ENCODE measurements at places on chromosomes 4 and X.
A peak's percentile ranks its signal among the peaks of the same experiment; 100 is the strongest.

DNA sequence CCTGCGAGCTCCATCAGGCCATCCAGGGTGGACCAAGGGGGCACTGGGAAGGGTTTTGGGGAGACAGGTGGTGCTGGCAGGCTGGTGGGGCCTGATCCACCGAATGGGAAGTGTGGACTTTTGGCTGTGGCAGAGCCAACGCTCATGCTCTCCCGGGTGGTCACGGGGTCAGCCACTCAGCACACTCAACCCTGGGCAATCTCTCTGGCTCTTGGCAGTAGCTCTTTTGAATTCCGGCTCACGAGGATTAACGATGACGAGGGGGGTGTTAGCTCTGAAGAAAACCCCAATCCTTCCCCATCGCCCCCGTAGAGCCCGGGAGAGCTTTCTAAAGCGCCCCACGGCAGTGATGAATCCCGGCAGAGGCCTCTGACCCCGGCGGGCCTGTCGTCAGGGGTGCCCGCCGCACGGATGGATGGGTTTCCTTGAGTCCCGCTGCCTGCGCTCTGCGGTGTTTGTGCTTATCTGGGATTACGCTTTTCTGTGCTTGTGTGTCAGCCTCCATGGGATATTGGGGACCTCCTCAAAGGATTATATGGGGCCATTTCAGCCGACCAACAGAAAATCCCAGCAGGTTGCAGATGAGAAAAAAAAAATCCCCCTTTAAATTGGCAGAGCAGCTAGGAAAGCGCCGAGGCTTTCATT lies 156.8 kb upstream of the PSAPL1 start:
- DNase-seq = no peak

GRCh38 chr4:153374442-153374841 lies 30.0 kb downstream of the MND1 start:
- DNase-seq = no peak

GRCh38 chr4:52982946-52983340 lies 120.8 kb downstream of the RASL11B start:
- no peak for DNase-seq

- no peak for DNase-seq
Measured at GRCh38 chr4:174928174-174928573, 10.0 kb downstream of the ADAM29 start.

- DNase-seq = no peak
Measured at GRCh38 chr4:56689201-56689969, 8.3 kb upstream of the HOPX start.

GRCh38 chrX:120301960-120302359 lies 9.3 kb downstream of the TMEM255A start:
- DNase-seq = no peak

GRCh38 chr4:116391020-116391419 lies 694.4 kb downstream of the TRAM1L1 start:
- DNase-seq = no peak

GRCh38 chr4:82898322-82899243 lies 2.0 kb upstream of the THAP9 start:
- peak; percentile 14 for DNase-seq

DNA sequence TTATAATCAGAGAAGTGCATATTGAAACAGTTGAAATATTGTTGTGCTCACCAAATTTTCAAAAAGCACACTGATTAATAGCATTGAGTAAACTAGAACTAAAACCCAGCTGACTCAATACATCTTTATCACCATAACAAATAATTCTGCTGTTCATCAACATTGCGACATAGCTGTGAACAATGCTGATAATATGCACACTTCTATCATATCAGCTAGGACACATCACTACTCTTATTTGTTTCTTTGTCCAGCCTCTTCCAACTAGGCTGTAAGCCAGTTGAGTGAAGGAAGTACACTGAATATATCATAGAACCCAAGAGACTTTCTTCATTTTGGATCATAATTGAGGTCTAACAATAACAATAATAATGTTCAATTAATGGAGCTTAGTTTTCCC lies 349.7 kb downstream of the IQCM start:
- no peak for DNase-seq

DNA sequence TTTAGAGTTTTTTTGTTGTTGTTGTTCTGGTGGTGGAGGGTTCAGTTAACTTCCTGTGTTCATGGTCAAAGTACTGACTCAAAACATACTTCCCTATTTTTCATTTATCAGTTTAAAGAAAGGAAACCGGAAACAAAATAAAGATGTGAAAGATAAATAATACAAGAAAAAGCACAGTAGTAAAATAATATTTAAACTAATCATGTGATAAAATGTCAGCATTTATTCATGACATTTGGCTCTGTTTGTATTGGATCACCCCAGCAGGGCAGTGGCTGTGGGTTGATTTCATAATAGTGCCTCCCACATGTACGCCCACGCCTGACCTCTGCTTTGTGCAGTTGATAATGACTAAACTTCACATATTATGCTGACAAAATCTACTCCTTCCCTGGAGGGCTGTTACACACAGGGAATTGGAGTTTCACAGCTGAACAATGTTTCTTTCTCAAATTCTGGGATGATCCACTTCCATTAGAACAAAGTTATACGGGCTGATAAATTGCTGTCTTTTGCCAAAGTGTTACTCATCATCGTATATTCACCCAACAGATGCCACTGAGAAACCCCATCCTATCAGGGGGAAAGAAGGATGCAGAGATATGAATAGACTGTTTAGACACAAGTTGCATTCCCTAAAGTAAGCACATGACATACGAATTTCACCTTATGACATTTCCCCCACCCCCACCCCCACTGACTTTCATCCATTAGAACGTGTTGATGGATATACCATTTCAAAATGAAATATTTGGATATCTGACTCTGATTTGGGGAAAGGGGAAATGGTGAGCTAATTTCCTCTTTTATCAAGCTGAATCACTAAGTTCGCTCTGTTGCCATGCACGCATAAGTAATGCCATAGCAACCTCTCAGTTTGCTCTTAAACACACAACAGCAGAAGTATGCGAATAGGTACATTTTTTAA lies 48.3 kb downstream of the AMELX start:
- DNase-seq = peak; percentile 63

DNA sequence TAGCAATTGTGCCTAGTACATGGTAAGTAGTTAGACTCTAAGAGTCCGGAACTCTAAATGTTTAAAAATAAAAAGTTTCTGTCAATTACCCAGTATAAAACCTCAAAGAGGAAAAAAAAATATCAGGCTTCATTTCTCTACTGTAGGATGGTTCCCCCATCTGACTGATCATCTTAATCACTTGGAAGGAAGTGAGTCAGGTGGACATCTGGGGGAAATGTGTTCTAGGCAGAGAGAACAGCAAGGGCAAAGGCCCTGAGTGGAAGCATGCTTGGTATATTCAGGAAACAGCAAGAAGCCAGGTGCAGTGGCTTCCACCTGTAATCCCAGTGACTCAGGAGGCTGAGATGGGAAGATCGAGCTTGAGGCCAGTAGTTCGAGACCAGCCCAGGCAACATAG lies 2.9 kb upstream of the EIF1AX start:
- DNase-seq = no peak

DNA sequence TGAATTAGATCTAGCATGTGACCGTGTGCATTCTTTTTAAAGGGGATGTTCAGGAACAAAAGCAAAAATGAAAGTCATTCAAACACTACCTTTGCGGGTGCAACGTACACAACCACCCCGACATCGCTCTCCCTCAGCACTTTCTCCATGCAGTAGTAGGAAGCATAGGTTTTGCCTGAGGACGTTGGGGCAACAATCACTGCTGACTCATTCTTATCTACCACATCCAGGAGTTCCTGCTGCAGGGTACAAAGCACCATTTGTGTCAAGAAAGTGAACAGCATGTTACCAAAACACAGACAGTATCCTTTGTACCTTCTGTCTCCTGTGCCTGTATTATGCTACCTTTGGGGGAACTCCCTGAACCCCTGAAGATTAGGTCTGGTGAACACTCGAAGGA lies 58.6 kb downstream of the DDX60L start:
- no peak for DNase-seq

- no peak for DNase-seq
Measured at GRCh38 chrX:16807976-16808542, 21.8 kb downstream of the TXLNG start.

GRCh38 chr4:139987502-139987850 lies 166.5 kb downstream of the MAML3 start:
- DNase-seq = no peak

- no peak for DNase-seq
Measured at GRCh38 chrX:13906093-13906492, 89.2 kb upstream of the GPM6B start.

GRCh38 chr4:143185253-143186107 lies 763 bp downstream of the USP38 start:
- DNase-seq = no peak

DNA sequence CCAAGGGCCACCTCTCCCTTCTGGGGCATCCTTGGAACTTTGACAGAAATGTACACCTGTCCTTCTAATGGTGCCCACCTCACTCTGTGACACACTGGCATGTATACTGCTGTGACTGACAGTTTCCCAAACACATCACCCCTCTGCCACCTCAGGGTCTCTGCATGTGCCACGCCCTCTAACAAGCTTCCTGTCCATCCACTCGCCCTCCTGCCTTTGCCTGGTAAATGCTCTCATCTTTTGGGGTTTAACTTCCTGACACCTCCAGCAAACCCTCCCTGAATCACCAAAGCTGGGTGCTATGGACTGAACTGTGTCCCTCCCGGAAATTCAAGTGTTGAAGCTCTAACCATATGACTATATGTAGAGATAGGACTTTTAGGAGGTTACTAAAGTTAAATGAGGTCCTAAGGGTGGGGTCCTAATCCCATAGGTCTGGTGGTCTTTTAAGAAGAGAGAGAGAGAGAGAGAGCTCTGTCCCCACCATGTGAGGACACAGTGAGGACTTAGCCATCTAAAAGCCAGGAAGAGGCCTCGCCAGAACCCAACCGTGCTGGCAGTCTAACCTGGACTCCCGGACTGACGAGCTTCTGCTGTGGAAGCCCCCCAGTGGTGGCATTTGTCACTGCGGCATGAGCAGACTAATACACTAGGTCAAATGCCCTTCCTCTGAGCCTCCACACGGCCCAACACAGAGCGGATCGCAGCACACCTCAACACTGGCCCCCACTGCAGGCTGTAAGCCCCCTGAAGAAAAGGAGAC lies 95.6 kb downstream of the AFAP1 start:
- peak; percentile 33 for DNase-seq

GRCh38 chr4:141833209-141833608 lies 196.8 kb downstream of the IL15 start:
- no peak for DNase-seq

DNA sequence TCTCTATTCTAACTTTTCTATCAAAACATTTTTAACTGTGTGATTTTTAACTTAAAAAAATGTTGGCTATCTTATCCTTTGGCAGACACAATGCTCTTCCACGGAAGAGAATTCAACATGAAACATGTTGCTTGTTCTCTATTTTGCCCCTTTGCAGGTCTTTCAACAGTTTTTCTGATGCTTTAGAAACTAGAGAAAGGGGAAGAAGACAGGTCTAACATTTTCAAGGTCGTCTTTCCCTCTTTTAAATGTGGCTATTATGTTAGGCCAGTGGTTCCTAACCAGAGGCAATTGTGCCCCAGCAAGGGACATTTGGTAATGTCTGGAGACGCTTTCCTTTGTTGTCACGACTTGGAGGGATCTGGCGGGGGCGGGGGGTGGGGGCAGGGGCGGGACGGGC lies 95.0 kb downstream of the SH3KBP1 start:
- DNase-seq = no peak

DNA sequence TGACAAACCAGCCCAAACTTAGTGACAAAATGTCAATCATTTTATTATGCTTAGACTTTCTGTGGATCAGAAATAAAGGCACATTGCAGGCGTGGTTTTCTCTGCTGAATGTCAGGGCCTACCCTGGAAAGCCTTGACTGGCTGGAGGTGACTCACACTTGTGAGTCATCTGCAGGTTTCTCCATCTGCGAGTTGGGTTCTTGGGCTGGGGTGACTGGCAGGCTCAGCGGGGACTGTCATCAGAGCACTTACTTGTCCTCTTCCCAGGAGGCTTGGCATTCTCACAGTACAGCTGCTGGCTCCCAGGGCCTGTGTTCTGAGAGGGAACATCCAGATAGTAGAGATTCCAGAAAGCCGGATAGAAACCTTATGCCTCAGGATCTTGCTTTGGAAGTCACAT lies 153.8 kb upstream of the AGA start:
- no peak for DNase-seq

- no peak for DNase-seq
Measured at GRCh38 chrX:156000361-156000926, 2.9 kb downstream of the IL9R start.

DNA sequence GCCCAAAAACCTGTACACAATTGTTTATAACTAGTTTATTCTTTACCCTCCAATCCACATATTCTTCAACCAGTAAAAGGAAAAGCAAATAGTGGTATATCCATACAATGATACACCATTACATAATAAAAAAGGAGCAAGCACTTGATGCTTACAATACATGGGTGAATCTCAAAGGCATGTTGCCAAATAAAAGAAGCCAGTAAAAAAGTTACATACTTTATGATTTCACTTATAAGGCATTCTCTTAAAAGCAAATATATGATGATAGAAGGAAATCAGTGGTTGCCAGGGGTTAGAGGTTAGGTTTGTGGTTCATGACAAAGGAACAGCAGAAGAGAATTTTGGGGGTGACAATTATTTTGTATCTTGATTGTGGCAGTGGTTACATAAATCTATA lies 896.1 kb upstream of the LCORL start:
- no peak for DNase-seq

- no peak for DNase-seq
Measured at GRCh38 chr4:153362184-153362583, 17.7 kb downstream of the MND1 start.

GRCh38 chrX:96752781-96753180 lies 68.1 kb downstream of the DIAPH2 start:
- DNase-seq = no peak

DNA sequence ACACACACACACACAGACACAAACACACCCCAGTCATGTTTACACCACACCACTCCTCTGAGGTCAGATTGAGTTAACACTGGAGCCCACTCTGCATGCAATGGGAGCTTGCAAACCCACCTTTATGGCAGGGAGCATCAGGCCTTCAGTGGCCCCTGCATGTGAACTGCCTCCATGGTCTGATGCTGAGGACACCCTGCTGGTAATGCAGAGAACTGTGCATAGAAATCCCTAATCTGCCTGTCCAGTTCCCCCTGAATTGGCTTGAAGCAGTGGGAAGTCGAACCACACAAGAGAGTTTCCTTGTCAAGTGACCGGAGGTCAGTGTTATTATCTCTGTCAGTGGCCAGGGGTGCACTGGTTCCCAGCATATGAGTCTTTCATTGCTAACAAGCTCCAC lies 59.8 kb downstream of the ANOS1 start:
- DNase-seq = no peak

DNA sequence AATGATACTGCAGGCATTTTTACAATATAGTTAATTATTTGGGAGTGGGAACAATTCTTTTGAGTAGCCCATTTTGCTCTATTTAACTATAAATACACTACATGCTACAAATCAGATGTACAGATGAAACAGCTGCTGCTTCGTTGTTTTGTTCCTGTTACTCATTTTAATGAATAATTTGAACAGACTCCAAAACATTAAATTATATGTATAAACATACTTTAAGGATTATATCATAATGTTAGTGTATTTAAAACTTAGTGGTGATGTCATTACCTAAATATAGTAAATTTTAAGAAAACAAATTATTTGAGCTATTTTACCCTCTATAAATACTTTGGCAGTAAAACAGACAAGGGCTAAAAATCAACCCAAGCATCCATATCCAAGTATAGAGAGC lies 60.7 kb downstream of the GAB1 start:
- no peak for DNase-seq

GRCh38 chrX:132425744-132426318 lies 63.0 kb downstream of the MBNL3 start:
- DNase-seq = no peak
